ENCODE measurements at places on chromosomes 2 and 18. TPM values are rescaled to one million over a fixed set of nuclear protein-coding genes. Genes with fewer than 3 reads are reported as not detected.

CREG2 gene
- total RNA-seq, result not detected

STRN gene
- 30.8 TPM for total RNA-seq

DNA sequence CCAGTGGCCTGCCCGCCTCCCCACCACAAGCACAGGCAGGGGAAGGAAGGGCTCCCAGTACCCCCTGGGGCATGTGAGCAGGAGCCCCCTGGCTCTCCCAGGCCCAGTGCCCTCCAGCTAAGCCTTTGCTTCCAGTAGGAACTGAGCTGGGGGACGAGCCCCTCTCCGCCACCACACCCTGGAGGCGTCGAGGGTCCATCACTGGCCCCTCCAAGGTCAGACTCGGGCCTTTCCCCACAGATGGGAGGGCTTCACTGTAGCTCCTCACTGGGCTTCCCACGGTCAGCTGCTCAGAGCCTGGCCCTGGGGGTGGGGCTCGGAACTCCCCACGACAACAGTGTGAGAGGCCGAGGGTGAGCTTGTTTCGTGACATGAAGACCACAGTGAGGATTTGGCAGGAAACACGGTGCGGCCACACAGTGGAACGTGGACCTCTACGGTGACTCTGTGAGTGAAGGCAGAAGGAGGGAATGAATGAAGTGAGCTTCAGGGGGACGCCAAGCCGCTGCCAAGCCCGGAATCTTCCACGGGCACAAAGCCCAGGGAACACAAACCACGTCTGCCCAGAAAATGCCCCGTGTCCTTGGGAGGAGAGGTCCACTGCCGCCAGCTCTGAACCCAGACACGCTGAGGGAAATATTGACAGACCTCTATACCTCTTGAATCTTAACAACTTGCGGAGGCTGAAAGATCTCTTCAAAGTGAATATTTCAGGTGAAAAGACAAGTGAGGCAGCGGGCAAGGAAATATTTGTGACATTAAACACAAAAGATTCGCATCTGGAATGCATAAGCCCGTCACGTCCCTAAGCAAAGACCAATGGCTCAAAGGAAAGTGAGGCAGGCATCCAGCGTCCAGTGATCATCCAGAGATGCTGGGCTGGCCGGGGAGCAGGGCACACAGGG lies 144.8 kb upstream of the GPC1 start:
- H3K4me1 ChIP-seq, result no peaks in the 10 kb centered on the region
- no peaks in the 10 kb centered on the region for H3K36me3 ChIP-seq
- DNase-seq, result no peak
- no peak overlapping the region for H3K4me3 ChIP-seq
- H3K27ac ChIP-seq, result no peak overlapping the region
- H3K27me3 ChIP-seq, result no peaks in the 10 kb centered on the region

IL1F10 gene
- not detected for total RNA-seq

DNA sequence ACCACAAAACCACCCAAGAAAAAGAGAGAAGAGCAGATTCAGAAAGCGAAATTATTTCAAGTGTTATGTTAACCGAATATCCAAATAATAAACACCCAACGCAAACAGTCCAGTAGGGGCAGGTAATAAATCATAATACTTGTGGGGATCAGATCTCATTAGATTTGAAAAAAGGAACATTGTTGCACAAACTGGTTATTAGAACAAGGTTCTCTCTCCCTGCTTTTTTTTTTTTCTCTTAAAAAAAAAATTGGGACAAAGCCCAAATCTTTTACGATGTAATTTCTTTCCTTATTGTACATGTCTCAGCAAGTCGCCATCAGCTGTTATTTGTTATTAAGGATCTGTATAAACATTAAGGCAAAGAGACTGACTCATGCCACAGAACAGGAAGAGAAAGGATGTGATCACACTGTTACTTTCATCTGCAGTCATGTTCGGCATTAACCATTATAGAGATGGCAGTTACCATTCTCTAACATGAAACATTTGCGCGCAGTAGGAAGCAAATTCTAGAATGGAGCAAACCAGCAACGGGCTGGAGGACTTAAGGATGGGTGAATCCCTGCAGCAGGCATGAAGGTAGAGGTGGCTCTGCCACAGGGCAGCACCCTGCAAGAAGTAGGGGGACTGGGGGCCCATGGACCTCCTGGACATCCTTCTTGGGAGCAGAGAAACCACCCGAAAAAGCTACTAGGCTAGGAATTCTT lies 42.0 kb downstream of the EPHA4 start:
- H3K36me3 ChIP-seq, result no peaks in the 10 kb centered on the region
- no peaks in the 10 kb centered on the region for H3K27me3 ChIP-seq
- no peak for DNase-seq
- H3K4me3 ChIP-seq, result no peak overlapping the region
- no peak overlapping the region for H3K27ac ChIP-seq
- H3K4me1 ChIP-seq, result peaks cover 18% of the 10 kb centered on the region

SLC40A1 gene
- total RNA-seq, result 0.47 TPM

CHPF gene
- 24.4 TPM for total RNA-seq

INHA gene
- not detected for total RNA-seq

- no peak overlapping the region for H3K27ac ChIP-seq
- no peak overlapping the region for H3K4me3 ChIP-seq
- H3K4me1 ChIP-seq, result no peaks in the 10 kb centered on the region
- no peaks in the 10 kb centered on the region for H3K36me3 ChIP-seq
- DNase-seq, result no peak
These were observed 816.3 kb upstream of the HS6ST1 start for GRCh38 chr2:129135017-129135416.

FBXO36 gene
- total RNA-seq, result 0.54 TPM

DNA sequence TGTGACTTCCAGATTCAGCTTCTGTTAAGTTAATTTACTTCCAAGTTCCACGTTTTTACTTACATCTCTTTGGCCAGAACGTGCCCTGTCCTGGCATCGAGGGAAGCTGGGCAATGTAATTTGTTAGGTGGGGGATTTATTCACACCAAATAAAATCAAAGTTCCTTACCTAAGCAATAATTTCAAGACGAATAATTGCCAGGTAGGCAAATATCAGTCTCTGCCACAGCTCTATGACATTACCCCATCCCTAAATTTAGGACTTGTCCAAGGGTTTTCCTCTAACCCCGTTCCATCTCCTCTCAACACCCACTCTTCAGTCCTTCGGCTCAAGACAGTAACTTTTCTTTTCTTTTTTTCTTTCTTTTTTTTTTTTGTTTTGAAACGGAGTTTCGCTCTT lies 38.3 kb upstream of the LAMA1 start:
- DNase-seq, result no peak
- no peaks in the 10 kb centered on the region for H3K36me3 ChIP-seq
- H3K27me3 ChIP-seq, result no peaks in the 10 kb centered on the region
- H3K4me3 ChIP-seq, result no peak overlapping the region
- no peaks in the 10 kb centered on the region for H3K4me1 ChIP-seq

RUFY4 gene
- total RNA-seq, result 5.1 TPM

GRCh38 chr2:208415897-208416296 lies 9.3 kb downstream of the PTH2R start:
- H3K36me3 ChIP-seq, result no peaks in the 10 kb centered on the region
- no peak overlapping the region for H3K4me3 ChIP-seq
- no peak for DNase-seq

- H3K36me3 ChIP-seq, result peaks cover 2% of the 10 kb centered on the region
- no peak overlapping the region for H3K4me3 ChIP-seq
- H3K27ac ChIP-seq, result no peak overlapping the region
These were observed 63.1 kb downstream of the EHBP1 start for GRCh38 chr2:62768615-62769014.
